CD4-positive, alpha-beta T cell treated with Interleukin-12 subunit alpha and Interleukin-12 subunit beta, for 1 hour (primary cell): ENCODE measurements at places on chromosomes 1 and 21.

- DNase-seq, result no peak
Measured at GRCh38 chr1:227947676-227948492, at the start of gene WNT9A. WNT9A (minus strand) TSS chr1:227947932; CDS start chr1:227947887, 45 bp downstream.

- no peak for DNase-seq
Measured at GRCh38 chr1:11198851-11199594, 9.9 kb downstream of the ANGPTL7 start.

DNA sequence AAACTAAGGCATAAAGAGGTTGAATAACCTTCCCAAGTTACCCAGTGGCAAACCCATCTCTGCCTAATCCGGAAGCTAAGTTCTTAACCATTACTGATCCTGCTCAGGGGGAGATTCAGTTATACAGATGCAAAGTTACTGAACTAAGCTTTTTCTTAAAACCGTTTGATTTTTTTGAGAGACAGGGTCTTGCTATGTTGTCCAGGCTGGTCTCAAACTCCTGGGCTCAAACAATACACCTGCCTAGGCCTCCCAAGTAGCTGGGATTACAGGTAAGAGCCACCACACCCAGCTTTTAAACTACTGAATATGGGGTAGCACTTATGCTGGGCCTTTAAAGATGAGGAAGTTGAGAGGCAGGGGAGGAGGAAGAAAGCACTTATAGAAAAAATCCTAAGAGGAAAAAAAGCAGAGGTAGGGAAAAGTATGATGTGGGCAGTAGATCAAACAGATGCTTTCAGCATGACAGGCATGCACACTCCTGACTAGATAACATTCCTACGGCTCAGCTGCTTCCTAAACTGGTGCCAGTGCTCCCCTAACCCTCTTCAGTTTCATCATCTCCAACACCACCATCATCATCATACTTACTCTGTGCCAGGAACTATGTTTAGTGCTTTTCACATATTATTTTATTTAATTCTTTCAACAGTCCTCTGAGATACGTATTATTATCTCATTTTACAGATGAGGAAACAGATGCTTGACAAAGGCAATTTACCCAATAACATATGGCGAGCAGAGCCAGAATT, 5.8 kb downstream of the PAFAH2 start:
- DNase-seq, result no peak

- DNase-seq, result no peak
Measured at GRCh38 chr1:151054971-151055547, 4.4 kb downstream of the CDC42SE1 start.

- no peak for DNase-seq
Measured at GRCh38 chr1:115140442-115141144, 51.3 kb upstream of the TSPAN2 start.

DNA sequence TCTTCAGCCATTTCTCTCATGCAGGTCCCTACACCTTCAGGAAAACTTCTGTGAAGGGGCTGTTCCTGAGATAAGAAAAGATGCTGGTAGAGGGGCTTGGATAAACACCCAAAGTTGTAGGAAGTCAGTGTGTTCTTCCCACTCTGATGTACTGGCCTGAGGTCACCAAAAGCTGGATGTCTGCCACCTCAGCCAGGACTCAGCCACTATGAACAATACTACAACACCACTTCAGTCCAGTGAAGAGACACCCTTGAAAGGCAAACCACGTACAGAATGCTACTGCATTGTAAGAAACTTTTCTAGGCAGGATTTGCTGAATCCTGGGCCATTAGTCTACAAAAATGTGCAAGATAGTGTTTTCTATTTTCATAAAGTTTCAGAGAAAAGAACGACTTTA, 2.4 kb downstream of the PTPN14 start:
- DNase-seq, result no peak

GRCh38 chr21:39051588-39051949, 131.7 kb downstream of the PSMG1 start:
- DNase-seq, result no peak
